ENCODE measurements at places on chromosomes 5 and 9.

DNA sequence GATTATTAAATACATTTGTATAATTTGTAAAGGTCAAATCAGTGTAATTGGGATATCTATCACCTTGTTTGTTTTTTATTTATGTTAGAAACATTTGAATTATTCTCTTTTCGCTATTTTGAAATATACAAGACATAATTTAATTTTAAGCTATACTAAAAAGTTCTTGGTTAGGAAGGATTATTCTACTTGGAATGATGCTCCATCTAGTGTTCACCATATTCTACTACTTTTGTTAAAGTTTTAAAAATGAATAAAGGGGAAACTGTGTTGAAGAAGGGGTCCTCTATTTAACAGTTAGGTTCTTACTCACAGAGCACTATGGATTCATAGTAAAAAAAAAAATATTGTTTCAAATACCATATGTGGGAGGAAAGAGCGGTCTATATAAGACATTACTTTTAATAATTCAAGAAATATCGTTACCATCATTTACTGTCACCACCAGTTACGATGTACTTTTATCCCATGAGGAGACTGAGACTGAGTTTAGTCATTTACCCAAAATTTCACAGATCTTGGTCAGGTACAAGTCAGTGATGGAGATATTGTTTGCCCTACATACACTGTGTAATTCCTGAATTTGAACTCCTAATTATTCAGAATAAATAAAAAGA, 6.3 kb upstream of the STOM start:
- DNase-seq: no peak
- no peak overlapping the region for H3K4me3 ChIP-seq
- no peaks in the 10 kb centered on the region for H3K27me3 ChIP-seq
- H3K4me1 ChIP-seq: no peaks in the 10 kb centered on the region
- no peaks in the 10 kb centered on the region for H3K36me3 ChIP-seq
- no peak overlapping the region for H3K27ac ChIP-seq

DNA sequence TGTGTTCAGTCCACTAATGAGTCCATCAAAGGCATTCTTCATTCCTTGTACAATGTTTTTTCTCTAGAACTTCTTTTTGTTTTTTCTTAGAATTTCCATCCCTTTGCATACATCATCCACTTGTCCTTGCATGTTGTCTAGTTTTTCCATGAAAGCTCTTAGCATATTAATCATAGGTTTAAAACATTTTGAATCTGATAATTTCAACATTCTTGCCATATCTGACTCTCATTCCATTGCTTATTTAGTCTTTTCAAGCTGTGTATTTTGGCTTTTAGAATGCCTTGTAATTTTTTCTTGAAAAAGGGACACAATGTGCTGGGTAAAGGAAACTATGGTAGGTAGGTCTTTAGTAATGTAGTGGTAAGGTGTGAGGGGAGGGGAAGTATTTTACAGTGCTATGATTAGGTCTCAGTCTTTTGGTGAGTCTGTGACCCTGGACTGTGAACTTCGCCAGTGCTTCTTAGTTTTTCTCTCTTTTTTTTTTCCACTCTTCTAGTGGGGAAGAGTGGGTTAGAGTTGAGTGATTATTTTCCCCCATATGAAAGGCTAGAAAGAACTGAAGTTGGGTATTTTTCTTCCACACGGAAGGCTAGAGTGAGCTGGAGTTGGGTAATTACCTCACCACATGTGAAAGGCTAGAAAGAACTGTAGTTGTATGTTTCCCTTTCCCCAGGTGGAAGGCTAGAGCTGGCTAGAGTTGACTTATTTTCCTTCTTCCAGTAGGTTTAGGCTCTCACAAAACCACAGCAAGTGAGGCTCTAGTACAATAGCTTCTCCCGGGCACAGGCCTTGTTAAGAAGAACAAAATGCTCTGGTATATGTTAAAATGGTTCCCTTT, 172.1 kb downstream of the SNX18 start:
- H3K4me1 ChIP-seq: no peaks in the 10 kb centered on the region
- no peaks in the 10 kb centered on the region for H3K27me3 ChIP-seq
- H3K4me3 ChIP-seq: no peak overlapping the region
- DNase-seq: no peak

DNA sequence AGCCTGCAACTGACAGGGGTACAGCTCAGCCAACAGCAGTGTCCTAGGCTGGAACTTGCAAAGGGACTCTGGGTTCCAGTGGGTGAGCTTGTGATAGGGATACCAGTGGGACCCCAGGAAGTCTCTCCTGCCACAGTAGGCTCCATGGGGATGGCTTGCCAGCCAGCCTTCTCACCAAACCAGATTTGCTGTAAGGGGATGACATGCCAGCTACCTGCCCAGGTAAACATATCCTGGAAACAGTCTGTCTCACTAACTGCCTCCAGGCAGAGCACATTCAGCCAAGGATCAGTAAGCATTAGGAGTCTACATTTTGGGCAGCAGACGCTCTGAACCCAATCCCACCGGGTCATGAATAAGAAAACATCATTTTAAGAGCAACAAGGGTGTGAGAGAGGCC, 49.9 kb downstream of the SIL1 start:
- no peak overlapping the region for H3K27ac ChIP-seq
- H3K36me3 ChIP-seq: no peaks in the 10 kb centered on the region
- no peaks in the 10 kb centered on the region for H3K4me1 ChIP-seq
- no peak for DNase-seq

DNA sequence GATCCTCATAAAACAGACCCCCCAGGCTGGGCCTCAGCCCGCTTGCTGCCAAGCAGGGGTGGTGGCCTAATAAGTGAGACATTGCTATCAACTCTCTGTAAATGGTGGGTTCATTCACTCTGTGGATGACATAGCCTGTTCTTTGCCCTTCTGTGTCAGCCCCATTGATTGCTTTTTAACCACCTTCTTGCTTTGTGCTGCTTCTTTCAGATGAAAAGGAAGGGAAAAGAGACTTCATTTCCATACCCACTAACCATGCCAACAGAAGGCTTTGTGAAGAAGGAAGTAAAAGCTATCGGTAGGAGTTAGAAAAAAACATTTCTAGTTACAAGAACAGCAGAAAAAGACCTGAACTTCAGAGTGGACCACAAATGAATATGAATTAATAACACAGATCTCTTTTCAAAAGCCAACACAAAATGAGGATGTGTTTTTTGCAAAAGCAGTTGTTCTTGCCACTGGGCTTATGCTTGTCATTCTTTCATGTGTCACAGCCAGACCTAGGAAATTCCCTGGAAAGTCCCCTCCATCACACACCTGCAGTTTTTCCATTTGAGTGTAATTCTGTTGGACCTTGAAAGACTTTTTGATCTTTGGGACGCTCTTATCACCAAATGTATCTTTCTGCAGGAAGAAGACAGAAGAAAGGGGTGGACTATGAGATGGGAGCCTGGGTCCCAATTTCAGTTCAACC, 507.7 kb downstream of the CCDC171 start:
- no peak overlapping the region for H3K27ac ChIP-seq
- no peaks in the 10 kb centered on the region for H3K36me3 ChIP-seq
- no peaks in the 10 kb centered on the region for H3K27me3 ChIP-seq
- peaks cover 6% of the 10 kb centered on the region for H3K4me1 ChIP-seq

DNA sequence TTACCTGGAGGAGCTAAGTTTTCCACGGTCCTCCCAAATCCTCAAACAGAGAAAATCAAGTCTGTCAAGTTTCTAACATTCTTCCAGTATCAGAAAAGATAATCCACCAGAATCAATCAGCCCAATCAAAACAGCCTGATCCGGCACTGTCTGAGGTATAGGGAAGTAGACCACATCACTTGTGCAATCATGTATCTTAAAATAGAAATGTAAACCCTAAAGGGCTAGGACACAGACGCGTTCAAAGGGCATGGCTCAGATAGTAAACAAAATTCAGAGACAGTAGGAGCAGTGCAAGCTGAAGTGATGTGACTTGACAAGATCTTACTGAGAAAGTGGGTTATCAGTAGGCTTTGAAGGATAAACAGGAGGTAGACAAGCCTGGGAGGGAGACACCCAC, 252.4 kb upstream of the DAPK1 start:
- no peaks in the 10 kb centered on the region for H3K36me3 ChIP-seq
- no peak for DNase-seq
- H3K27ac ChIP-seq: no peak overlapping the region
- no peaks in the 10 kb centered on the region for H3K27me3 ChIP-seq
- peaks cover 1% of the 10 kb centered on the region for H3K4me1 ChIP-seq

DNA sequence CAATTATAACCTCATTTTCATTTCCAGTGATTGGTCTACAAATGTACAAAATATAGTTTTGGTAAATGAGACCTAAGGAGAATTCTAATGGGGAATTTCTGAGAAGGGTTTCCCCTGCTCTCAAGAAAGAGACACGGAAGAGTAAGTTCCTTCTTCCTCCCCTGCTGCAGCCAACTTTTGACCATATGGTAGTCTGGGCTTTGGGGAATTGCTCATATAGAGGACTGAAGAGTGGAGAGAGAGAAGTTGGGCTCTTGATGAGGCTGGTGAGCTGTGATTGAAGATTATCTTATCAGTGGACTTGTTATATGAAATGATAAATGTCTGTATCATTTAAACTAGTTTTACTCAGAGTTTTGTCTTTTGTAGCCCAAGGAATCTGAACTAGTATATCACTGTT, 4.3 kb upstream of the LNPEP start:
- H3K36me3 ChIP-seq: no peaks in the 10 kb centered on the region
- peaks cover 1% of the 10 kb centered on the region for H3K27me3 ChIP-seq
- peaks cover 3% of the 10 kb centered on the region for H3K4me1 ChIP-seq
- no peak overlapping the region for H3K4me3 ChIP-seq

GRCh38 chr5:34771076-34771475, 67.9 kb upstream of the TTC23L start:
- peaks cover 2% of the 10 kb centered on the region for H3K36me3 ChIP-seq
- no peak for DNase-seq
- H3K4me1 ChIP-seq: no peaks in the 10 kb centered on the region
- H3K27ac ChIP-seq: no peak overlapping the region

DNA sequence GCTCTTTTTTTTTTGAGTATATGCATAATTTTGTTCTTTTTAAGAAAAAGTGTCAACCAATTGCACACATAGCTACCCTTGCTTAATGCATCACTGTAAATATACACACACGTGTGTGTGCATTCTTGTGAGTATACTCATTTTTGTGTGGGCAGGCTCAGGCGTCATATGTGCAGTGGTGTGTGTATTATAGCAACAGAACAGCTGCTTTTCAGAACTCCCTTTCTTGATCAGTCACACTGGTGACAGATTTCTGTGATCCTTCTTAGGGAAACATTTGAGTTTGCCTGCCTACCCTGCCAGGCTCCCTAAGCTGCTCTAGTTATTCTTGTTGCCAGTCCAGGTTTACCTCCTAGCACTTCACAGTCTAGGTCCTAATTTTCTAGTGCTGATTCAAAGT, 287.0 kb upstream of the SEMA6A start:
- no peaks in the 10 kb centered on the region for H3K27me3 ChIP-seq
- no peaks in the 10 kb centered on the region for H3K36me3 ChIP-seq
- DNase-seq: no peak
- peaks cover 9% of the 10 kb centered on the region for H3K4me1 ChIP-seq
- H3K27ac ChIP-seq: no peak overlapping the region

GRCh38 chr5:125209650-125210049, 463.2 kb upstream of the ZNF608 start:
- H3K36me3 ChIP-seq: no peaks in the 10 kb centered on the region
- H3K4me1 ChIP-seq: no peaks in the 10 kb centered on the region
- H3K4me3 ChIP-seq: no peak overlapping the region

GRCh38 chr9:8845808-8846207, 1046.2 kb upstream of the DMAC1 start:
- no peaks in the 10 kb centered on the region for H3K36me3 ChIP-seq
- H3K4me1 ChIP-seq: peaks cover 1% of the 10 kb centered on the region
- no peak overlapping the region for H3K4me3 ChIP-seq
- no peak for DNase-seq
- no peaks in the 10 kb centered on the region for H3K27me3 ChIP-seq
- H3K27ac ChIP-seq: no peak overlapping the region

GRCh38 chr5:124936626-124936933, 190.1 kb upstream of the ZNF608 start:
- no peak for DNase-seq
- H3K4me1 ChIP-seq: peaks cover 3% of the 10 kb centered on the region
- H3K36me3 ChIP-seq: no peaks in the 10 kb centered on the region
- H3K27ac ChIP-seq: no peak overlapping the region
- no peak overlapping the region for H3K4me3 ChIP-seq
- no peaks in the 10 kb centered on the region for H3K27me3 ChIP-seq

- H3K4me1 ChIP-seq: peaks cover 11% of the 10 kb centered on the region
- no peaks in the 10 kb centered on the region for H3K27me3 ChIP-seq
- no peak overlapping the region for H3K27ac ChIP-seq
These were observed 55.3 kb downstream of the JAKMIP2 start for GRCh38 chr5:147727200-147727599.

- H3K36me3 ChIP-seq: peaks cover 14% of the 10 kb centered on the region
- H3K27me3 ChIP-seq: no peaks in the 10 kb centered on the region
These were observed 23.4 kb downstream of the LIX1 start for GRCh38 chr5:97119007-97119390.

GRCh38 chr5:61002611-61003355, 57.8 kb downstream of the NDUFAF2 start:
- no peak overlapping the region for H3K27ac ChIP-seq
- no peaks in the 10 kb centered on the region for H3K4me1 ChIP-seq
- H3K36me3 ChIP-seq: no peaks in the 10 kb centered on the region
- H3K27me3 ChIP-seq: no peaks in the 10 kb centered on the region
- H3K4me3 ChIP-seq: no peak overlapping the region
- no peak for DNase-seq

DNA sequence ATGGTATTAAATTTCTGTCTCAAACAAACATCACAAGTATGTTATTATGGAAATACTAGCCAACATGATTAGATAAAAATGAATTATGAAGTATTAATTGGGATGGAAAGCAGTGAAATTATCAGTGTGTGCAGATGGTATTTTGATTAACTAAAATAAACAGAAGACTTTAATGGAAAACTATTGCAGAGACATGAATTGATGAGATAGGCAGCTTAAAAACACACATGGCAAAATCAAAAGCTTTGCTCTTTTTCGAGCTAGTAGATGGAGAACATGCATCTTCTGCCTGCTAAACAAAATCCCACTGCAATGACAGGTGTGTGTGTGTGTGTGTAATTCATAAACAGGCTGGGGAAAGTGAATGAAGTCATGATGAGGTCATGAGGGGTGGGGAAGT, 426.2 kb downstream of the MTRR start:
- H3K4me3 ChIP-seq: no peak overlapping the region
- H3K36me3 ChIP-seq: peaks cover 2% of the 10 kb centered on the region
- DNase-seq: no peak
- H3K4me1 ChIP-seq: no peaks in the 10 kb centered on the region

DNA sequence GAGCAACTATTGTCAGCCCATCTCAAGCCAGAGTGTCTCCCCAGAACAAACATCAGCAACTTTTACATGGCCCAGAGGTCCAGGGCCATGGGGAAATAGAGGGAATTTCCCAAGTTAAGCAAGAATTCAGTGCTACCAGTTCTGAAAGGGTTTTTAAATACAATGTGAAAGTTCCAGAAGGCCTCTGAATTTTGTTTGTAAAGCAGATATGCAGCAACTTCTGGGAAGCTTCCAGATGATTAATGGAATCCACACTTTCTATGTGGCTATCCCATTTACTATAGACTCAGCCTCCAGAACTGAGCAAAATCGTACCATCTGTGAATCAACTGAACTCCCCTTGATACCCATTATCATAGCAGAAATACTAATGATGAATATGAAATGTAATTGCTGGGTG, 93.8 kb downstream of the FEM1C start:
- peak overlapping the region; percentile 2 for H3K27ac ChIP-seq
- peaks cover 10% of the 10 kb centered on the region for H3K4me1 ChIP-seq
- no peaks in the 10 kb centered on the region for H3K36me3 ChIP-seq
- no peak for DNase-seq
- H3K4me3 ChIP-seq: no peak overlapping the region
